ENCODE measurements at places on chromosomes 5 and 9.

DNA sequence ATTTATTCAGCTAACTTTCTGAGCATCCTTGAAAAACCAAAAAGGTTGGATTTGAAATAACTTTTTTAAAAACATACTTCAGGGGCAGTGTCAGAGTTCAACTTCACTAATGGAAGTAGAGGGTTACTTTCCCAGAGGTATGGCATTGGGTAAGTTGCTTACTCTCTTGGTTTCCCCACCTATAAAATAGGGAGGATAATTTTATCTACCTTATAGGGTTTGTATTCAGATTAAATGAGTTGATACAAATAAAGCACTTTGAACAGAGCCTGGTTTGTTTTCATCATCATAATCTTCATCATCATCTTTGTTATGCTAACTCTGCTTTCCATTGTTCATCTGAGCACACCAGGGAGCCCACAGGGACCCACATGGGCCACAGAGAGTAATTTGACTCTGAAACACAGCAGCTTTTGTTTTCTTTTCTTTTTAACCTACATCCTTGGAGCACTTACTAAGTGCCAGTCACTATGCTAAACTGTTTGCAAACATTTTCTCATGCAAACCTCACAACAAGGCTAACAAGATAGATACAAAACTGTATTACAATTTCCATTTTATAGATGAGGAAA lies 179.1 kb upstream of the SLC24A2 start:
- DNase-seq: no peak

DNA sequence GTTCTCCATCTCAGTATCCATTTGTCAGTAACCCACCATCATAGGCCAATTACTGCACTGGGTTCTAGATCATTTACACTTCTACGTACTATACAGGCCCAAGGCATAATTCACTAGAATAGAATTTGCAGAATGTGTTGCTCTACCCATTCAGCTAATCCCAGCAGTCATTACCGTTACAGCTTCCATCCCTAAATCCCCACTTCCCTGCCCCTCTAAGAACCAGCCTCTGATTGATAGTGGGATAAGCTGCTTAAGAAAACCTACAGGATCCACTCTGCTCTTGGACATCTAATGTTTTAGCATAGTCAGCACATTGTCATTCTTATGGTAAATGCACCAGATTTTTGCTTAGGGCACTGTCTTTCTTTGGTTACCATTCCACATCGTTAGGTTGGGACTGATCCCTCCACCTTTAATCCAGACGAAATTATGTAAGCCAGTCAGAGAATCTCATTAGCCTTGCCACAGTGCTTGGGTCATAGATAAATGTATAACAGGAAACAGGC lies 39.3 kb upstream of the CHD1 start:
- no peak for DNase-seq

- no peak for DNase-seq
Measured at GRCh38 chr5:114361724-114362196, at the start of gene KCNN2. KCNN2 (plus strand) TSS chr5:114362070; CDS start chr5:114362140, 70 bp downstream.

- no peak for DNase-seq
Measured at GRCh38 chr9:19154135-19154612, 26.9 kb upstream of the PLIN2 start.

- no peak for DNase-seq
Measured at GRCh38 chr5:159969966-159970365, 39.0 kb upstream of the TTC1 start.

- DNase-seq: no peak
Measured at GRCh38 chr9:124217836-124218437, 39.8 kb upstream of the NEK6 start.

GRCh38 chr5:145660897-145661640 lies 174.1 kb downstream of the PRELID2 start:
- DNase-seq: no peak

- no peak for DNase-seq
Measured at GRCh38 chr9:2344436-2344835, 277.2 kb upstream of the VLDLR start.

DNA sequence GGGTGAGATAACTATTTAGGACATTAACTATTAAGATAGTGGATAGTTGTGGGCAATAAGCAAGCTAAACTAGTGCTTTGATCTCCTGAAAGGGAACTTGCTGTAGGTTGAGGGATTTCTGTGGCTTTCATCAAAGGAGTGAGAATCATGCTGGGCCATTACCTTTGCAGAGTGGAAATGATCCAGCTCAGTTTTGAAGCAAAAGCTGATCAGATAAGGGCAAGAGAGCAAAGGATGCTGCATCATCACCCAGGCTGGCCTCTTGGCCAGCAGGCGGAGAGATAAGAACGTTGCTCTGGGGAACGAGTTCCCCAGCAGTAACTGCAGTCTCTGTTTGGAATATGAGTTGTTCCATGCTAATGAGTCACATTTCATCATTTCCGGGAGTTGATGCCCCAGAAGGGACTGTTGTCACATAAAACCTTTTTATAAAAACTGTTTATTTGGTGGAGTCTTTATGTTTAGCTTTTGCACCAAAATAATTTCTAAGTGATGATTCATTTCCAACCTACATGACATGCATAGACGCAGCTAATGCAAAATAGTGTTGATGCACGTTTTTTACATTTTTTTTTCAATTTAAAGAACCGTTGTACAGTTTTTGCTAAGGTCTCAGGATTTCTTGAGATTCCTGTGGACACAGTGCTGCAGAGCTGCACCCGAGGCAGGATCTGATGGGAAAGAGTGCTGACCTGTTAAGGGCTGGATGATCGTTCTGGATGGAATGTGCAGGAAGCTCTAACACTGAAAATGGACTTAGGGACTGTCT lies 99.3 kb downstream of the ACTBL2 start:
- DNase-seq: peak; percentile 34

GRCh38 chr5:133902511-133903118 lies 65.8 kb downstream of the C5orf15 start:
- no peak for DNase-seq

DNA sequence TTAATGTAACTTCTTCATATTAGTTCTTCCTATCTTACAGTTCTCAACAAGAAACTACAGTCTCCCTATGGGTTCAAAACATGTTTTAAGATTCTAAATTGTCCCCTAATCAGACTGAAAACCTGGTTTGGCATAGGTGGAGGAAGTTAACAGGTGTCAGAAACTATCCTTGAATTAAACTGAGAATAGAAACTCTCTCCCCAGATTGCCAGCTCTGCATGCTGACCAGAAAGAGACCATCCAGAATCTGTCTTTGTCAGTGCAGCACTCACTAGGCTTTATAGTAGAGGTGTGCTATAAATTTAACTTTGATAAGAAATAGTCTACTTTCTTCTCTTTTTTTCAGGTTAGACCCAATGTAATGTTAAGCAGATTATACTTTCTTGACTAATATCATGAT lies 63.8 kb downstream of the BNC2 start:
- no peak for DNase-seq

DNA sequence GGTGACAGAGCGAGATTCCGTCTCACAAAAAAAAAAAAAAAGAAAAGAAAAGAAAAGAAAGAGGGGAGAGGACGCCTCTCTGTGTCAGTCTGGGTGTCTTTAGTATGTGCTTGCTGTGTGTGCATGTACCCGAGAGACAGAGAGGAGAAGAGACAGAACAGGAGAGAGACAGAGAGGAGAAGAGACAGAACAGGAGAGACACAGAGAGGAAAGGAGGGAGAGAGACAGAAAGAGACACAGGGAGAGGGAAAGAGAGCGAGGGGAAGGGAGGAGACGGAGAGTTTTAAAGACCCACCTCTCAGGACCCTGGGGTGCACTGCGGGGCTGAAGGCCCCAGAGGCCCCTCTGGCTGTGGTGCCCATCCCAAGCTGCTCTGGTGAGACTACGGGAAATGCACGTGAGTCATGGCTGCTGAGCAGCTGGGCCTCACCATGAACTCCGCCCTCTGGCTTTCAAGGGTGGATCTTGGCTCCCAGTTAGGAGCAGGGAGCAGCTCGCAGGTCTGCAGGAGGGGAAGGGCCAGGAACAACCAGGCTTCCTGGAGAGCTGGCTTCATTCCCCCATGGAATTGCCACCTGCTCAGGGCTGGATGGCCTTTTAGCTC lies 7.9 kb downstream of the SLC6A3 start:
- no peak for DNase-seq

- peak; percentile 34 for DNase-seq
Measured at GRCh38 chr5:136020383-136021015, 8.3 kb upstream of the TGFBI start.

GRCh38 chr9:26612211-26612610 lies 280.4 kb downstream of the CAAP1 start:
- DNase-seq: no peak

- DNase-seq: no peak
Measured at GRCh38 chr9:110768886-110769285, 100.3 kb downstream of the MUSK start.

DNA sequence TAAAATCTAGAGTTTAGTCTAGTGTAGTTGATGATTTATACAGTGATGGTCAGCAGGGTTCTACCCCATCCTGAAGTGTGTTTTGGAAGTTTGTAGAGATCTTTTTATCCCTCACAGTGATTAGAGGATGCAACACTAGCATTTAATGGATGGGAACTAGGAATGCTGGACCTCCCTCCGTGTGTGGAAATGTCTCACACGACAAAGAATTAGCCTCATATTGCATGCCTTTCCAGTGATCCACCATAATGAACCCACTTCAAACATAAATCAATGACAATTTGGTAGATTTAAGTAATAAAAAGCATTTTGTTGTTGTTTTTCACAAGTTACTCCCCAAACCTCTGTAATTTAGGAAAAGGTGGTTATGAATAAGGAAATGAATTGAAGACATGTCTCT lies 82.5 kb upstream of the LMNB1 start:
- DNase-seq: no peak

- peak; percentile 48 for DNase-seq
Measured at GRCh38 chr9:6584881-6585597, 60.5 kb downstream of the GLDC start.

DNA sequence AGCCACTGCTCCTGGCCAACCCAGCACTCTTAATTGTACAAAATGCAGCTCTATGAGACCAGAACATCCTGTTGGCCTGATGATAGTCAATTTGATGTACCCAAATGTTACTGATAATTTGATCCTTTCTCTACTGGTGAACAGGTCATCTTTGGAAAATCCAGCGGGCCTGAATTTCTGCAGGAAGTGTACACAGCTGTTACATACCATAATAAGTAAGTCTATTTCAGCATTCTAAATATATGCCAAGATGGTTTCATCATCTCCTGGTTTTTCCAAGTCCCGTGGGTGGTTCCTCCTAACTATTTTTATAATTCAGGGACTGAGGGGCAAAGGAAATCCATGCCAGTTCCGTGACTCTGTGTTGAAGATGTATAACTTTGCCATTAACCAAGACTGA lies 155.4 kb downstream of the DOCK8 start:
- no peak for DNase-seq

DNA sequence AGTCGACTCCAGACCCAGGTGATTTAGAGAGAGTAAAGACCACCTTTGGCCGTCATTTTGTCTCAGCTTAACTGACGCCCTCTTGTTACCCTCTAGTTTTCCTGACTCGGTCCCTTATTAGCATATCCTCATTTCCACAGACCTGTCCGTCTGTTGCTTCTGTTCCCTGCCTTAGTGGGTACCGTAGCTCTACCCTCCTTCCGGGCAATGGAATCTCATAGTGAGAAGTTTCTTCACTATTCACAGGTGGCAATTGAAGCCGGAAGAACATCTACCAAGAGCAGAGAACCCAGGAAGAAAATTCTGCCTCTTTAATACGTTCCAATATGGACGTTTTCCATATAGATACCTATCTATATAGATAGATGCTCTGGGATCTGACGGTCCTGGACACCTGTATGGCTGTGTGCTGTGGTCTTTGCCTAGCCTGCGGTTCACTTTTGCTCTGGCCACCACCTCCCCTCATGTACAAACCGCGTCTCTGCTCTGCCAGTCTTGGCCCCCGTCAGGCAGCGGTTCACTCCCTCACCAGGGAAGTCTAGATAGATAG lies 652 bp upstream of the TMEM161B start:
- peak; percentile 29 for DNase-seq

GRCh38 chr9:37989701-37990100 lies 79.3 kb downstream of the SHB start:
- DNase-seq: no peak

- no peak for DNase-seq
Measured at GRCh38 chr9:111872886-111873285, 23.7 kb upstream of the UGCG start.

DNA sequence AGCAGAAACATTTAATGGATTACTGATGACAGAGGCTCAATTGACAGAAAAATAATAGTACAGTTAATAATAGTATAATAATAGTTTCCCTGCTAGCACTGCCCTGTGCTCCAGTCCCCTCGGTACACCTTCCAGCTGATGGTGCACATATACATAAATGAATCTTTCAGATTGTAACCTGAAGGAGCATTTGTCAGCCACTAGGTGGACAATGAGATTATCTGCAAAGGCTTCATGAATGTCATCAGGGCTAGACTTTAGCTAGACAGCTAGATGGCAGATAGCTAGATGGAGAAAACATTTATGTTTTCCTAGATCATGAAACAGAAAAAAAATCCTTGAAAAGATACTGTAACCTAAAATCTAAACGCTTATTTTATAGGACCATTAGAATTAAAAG lies 304.4 kb upstream of the SMC2 start:
- DNase-seq: no peak

GRCh38 chr5:4079831-4080230 lies 484.2 kb downstream of the IRX1 start:
- DNase-seq: no peak

DNA sequence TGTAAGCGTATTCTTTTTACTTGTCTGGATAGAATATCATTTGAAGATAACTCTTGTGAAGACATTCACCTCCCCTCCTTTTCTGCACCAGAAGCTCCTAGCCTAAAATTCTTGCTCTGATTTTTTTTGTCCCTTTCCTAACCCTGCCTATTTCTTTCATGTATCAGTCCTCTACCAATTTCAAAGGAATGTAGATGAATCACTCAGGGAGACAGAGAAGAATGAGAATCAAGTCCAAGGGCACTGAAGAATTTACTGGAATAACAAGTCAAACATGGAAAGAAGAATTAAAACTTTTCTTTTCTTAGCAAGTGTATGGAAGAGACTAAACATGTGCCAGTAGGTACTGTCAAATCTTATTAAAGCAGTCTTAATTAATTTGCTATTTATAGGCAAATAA lies 618.7 kb downstream of the DNAH5 start:
- no peak for DNase-seq

GRCh38 chr9:73121375-73121935 lies 30.2 kb upstream of the ANXA1 start:
- DNase-seq: no peak

DNA sequence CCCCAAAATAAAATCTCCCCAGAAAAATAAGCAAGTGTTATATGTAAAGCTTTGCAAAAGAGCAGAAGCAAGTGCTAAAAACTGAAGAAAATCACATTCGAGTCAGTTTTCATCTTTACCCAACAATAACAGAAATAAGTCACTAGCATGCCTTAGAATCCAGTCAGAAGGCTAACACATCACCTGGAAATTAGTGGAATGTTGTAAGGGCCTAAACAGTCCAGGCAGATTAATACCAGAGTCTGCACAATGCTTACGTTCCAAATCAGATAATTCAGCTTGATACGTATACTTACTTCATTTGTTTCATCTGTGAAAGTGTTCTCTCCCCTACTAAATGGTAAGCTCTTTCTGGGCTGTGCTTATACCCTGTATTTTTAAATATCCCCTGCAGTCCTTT lies 42.7 kb downstream of the SUSD1 start:
- no peak for DNase-seq

Data from CD4-positive, alpha-beta T cell treated with Interleukin-2 at 100 ng/mL for 4 hours (primary cell).